NCI-H1092 treated with DMSO at 0.1 percent for 48 hours (cell line): ENCODE measurements at places on chromosomes 4 and X.

DNA sequence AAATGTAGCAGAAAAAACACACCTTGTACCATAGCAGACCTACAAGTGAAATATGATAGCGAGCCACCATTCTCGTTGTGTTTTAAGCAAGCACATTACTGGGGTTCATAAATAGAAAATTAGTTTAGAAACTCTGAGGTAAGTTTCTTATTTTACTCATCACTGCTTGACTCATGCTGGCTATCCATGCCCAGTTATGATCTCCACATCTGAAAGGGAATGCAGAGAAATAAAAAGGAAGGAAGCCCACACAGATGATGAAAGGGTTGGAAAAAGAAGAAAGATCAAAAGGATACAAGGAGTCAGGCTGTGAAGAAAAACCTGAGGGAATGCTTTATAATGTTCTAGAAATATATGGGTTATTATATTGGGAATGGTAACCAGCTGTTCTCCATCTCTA, 54.5 kb downstream of the CAMK2D start:
- DNase-seq: no peak

- DNase-seq: no peak
Measured at GRCh38 chrX:49947781-49948180, 25.4 kb downstream of the CLCN5 start.

- DNase-seq: no peak
Measured at GRCh38 chrX:11148401-11148800, 37.3 kb downstream of the HCCS start.

GRCh38 chrX:40346379-40346778, 234.4 kb upstream of the ATP6AP2 start:
- no peak for DNase-seq

DNA sequence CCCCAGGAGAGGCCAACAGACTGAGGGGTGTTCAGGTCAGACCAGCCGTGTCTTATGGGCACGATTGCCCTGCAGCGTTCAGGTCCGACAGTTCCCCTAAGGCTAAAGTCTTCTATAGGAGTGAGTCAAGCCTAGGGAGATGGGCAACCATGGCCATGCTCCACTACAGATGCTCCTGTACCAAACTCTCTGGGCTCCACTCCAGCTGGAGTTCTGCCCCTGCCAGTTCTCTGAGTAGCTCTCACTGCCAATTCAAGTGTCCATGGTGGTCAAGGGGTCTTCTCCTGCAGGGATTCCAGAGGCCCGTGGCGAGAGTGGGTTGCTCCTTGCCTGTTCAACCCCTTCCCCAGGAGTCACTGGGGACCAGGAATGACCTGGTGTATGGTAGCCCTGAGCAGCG, 38.2 kb downstream of the BEX3 start:
- no peak for DNase-seq

DNA sequence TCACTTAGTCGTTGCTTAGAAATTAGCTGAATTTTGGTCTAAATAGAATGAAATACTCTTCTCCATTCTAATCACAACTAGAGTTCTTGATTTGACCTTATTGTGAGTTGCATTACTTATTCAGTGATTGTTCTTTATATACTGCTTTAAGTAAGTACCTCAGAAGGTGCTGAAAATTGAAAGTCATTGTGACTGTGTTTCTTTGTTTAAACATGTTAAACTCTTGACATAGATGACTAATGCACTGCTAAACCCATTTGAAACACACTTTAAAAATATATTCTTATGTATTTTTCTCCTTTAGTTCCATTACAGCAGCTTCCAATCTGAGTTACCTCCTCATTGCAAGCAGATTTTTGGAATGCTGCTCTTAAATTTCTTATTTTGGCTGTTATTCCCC, 9.1 kb downstream of the TSPAN7 start:
- DNase-seq: no peak

GRCh38 chrX:12113321-12113720, 25.0 kb upstream of the FRMPD4 start:
- DNase-seq: no peak

DNA sequence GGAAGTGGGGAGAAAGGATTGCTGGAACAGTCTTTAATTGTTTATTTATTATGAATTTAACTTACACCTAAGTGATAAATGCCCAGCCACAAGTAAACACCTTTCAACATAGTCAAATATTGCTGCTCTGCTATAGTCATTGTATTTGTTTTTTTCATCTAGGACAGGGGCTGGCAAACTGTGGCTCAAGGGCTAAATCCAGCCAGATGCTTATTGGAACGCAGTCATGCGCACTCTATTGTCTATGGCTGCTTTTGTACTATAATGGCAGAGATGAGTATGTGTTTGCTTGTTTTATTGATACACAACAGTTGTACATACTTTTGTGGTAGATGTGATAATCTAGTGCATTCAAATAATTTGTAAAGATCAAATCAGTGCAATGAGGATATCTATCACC, 95.3 kb downstream of the ZAR1 start:
- no peak for DNase-seq

DNA sequence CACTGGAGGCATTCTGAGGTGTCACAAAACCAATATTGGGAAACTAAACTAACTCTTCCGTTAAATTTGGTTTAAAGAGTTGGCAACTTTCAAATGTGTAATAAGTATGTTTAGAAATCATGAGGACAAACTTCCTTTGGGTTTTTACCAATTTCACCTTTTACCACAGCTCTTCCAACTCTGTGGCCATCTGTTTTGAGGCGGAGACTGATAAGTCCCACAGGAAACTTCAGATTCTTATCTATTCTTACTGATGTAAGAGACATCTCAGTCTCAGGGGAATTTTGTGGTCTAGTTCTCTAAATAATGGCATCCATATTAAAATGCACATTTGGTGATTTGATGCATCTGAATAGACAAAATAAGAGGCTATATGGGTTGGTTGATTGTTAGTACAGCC, 229.2 kb upstream of the AFF2 start:
- DNase-seq: no peak

- no peak for DNase-seq
Measured at GRCh38 chr4:187663076-187663475, 332.5 kb upstream of the ZFP42 start.

DNA sequence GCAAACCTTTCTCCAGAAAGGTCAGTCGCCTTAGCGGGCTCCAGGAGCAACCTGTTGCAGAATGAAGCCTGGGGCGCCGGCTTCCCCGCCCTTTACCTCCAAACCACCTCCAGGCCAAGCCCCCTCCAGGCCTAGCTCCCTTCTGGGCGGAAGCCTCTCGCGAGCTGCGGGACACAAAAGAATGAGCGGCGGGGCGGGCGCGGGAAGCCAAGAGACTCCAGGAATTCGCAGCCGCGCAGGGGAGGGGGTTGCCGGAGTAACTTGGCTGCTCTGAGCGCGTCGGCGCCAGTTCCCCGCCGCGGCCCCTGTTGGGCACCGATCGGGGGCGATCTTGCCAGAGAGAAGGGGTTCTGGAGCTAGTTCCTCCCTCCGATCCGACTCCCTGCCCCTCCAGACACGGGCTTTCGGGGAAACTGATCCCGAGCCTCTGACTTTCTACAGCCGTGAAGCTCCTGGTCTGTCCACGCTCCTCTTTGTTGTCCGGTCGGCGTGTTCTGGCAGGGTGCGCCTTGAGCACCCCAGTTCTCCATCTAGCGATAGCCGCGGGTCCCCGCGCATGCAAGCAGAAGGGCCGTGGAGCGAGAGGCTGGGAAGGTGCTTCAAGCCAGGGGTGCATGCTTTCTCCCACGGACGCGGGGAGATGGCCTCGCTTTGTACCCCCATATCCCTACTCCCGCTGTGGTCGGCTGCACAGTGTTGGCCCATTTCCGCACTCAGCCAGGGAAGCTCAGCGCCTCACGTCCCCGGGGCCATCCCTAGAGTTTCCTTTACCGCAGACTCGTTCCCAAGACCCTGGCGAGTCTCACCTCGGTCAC, 1.2 kb downstream of the PROM1 start:
- DNase-seq: peak; percentile 67

GRCh38 chrX:68865300-68865699, 36.5 kb downstream of the EFNB1 start:
- DNase-seq: no peak

- no peak for DNase-seq
Measured at GRCh38 chr4:11966782-11967181, 538.1 kb upstream of the HS3ST1 start.

- DNase-seq: no peak
Measured at GRCh38 chrX:153450114-153450948, 4.5 kb upstream of the TREX2 start.

GRCh38 chr4:104492183-104492771, 2.4 kb downstream of the CXXC4 start:
- DNase-seq: peak; percentile 76

DNA sequence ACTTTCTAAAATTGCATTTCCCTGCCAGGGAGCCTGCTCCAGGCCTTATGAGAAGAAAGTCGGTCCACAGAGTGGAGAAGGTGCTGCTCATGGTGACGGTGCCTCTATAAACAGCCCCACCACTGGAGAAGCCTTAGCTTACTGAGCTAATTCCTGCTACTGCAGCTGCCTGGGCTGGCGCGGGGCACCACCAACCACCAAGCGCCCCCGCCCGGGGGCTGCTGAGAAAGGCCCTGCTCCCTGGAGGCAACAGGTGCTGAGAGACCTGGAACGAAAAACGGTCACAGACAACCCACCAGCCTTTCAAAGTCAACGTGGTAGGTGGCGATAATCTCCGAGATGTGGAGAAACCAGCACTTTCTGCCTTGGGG, 2.9 kb downstream of the HCFC1 start:
- DNase-seq: peak; percentile 13

DNA sequence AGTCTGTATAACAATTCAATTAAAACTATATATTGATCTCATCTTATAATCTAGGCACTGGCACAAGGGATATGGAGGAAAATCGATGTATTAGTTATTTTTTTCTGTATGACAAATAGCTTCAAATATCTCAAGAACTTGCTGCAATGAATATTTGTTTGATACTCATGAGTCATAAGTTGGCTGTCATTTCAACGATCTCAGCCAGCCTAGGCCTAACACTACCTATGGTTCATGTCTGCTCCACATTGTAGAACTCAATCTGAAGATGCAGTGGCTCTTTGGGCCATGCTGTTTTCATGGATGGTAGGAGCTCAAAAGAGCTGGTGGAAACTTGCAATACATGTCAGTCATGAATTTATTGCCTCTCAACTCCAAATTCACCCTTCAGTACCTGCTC, 44.7 kb downstream of the MAGEB17 start:
- DNase-seq: no peak

GRCh38 chrX:65601530-65602220, 65.8 kb upstream of the MSN start:
- peak; percentile 27 for DNase-seq

- DNase-seq: peak; percentile 44
Measured at GRCh38 chr4:14659286-14659685, 343.0 kb upstream of the CPEB2 start.

DNA sequence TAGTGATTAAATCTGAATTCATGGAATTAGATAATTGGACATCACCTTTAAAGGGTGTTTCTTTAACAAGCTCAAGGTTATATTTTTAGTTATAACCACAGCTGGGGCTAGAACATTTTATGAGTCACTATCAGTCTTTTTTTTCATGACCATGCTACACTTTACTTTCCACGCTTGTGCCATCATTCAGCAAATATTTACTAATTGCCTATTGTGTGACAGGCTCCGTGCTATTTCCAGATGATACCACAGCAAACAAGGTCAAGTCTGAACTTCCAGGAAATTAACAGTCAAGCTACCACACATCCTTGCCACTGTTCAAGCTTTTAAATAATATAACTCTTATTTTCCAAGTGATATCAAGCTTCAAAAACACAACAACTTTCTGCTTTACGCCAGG, 16.5 kb downstream of the SPANXN3 start:
- no peak for DNase-seq

DNA sequence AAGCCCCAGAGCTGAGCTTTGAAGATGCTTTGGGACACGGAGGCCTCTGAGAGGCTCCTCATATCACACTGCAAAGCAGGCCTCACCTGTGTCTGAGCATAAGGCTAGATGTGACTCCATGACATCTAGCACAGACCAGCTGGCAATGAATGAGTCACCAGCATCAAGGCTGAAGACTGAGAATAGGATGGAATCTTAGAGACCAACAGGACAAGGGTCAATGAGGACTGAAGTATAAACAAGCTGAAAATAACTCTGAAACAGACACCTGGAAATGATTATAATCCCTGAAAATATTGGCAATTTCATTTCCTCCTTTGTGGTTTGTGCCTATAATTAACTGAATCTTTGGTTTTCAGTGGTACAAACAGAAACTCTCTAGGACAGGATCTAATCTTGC, 87.1 kb upstream of the PRPS1 start:
- no peak for DNase-seq

DNA sequence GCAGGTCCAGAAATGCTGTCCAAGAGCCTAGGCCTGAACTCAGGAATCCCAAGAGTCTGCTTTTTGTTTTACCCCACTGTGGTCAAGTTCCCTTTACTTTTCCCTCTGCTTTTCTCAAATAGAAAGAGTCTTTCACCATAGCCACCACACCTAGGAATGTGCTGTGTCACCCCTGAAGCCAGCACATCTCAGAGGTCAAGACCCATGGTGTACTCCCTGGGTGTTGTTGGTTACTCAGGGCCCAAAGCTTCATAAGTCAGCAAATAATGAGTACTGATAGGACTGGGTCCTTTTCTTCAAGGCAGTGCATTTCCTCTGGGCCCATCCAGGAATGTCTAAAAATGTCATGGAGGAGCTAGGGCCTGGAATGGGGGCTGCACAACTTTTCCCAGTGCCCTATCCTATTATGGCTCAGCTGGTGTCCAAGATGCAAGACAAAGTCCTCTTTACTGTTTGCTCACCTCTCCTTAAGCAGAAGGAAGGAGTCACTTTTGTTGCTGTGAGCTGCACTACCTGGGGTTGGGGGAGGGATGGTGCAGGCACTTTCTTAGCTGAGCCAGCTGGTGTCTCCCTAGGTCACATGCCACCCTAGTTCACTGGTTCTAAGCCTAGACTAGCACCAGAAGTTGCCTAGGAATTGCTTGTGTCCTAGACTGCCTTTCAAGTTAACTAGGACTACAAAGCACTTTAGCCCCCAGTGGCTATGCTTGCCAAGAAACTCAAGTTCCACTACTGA, 62.4 kb upstream of the RXFP1 start:
- no peak for DNase-seq

DNA sequence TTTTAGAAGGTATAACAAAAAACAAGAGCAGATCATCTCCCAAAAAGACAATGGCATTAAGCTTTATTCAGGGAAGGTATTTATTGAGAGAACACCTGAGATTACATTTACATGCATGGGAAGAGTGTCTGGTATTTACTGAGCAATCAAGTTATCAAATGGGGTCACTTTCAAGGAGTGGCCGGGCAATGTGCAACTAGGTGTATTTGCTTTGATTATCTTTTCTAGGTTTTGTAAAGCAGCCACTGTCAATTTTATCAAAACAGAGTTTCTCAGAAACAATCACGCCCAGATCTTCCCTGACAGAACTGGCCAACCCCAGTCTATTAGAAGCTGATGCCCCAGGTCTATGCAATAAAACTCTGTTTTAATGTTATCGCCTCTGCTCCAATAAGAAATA, 169.5 kb downstream of the GLRA2 start:
- no peak for DNase-seq

- no peak for DNase-seq
Measured at GRCh38 chr4:114017120-114017917, 37.9 kb upstream of the ARSJ start.

DNA sequence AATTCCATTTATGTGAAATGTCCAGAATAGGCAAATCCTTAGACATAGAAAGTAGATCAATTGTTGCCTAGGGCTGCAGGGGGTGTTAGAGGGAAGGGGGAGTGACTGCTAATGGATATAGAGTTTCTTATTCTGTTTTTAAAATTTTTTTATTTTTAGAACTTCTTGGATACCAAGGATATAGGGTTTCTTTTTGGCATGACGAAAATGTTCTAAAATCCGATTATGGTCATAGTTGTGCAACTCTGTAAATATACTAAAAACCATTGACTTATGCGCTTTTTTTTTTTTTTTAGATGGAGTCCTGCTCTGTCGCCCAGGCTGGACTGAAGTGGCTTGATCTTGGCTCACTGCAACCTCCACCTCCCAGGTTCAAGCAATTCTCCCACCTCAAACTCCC, 125.2 kb upstream of the USP9X start:
- no peak for DNase-seq
